PC-3 (cell line): ENCODE measurements at places on chromosomes 7 and 10.

DNA sequence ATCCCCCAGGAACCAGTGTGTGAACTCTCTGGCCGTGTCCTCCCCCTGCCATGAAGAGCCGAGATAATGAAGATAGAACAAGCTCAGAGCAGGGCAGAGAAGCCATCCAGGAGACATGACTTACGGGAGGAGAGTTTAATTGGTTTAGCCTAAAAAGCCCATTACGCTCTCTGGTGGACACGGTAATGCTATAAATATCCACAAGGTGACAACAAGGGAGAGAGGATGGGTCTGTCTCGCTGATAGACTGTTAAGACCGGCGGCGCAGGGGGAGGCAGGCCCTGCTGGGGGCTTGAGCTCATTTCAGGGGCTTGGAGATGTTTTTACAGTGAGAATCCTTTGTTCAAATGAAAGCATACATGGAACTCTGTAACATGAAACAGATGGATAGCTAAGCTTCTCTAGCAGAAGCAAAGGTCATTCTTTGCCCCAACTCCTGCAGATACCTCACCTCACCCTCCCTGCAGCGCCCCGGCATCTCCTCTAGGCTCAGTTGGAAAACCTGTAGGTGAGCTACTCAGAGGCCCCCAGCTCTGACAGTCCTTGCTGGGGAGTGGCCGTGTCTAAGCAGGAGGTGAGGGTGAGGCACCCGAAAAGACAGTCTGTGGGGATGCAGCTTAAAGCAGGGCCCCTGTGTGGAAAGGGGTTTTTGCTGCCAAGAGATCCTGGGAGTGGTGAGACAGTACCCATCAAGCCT is 40.8 kb upstream of the LOXL4 start:
- DNase-seq = no peak

- peak; percentile 85 for DNase-seq
These were observed 188.7 kb upstream of the KAT6B start for GRCh38 chr10:74637685-74638084.

- DNase-seq = no peak
These were observed 129.2 kb downstream of the ADCY1 start for GRCh38 chr7:45703373-45703821.

DNA sequence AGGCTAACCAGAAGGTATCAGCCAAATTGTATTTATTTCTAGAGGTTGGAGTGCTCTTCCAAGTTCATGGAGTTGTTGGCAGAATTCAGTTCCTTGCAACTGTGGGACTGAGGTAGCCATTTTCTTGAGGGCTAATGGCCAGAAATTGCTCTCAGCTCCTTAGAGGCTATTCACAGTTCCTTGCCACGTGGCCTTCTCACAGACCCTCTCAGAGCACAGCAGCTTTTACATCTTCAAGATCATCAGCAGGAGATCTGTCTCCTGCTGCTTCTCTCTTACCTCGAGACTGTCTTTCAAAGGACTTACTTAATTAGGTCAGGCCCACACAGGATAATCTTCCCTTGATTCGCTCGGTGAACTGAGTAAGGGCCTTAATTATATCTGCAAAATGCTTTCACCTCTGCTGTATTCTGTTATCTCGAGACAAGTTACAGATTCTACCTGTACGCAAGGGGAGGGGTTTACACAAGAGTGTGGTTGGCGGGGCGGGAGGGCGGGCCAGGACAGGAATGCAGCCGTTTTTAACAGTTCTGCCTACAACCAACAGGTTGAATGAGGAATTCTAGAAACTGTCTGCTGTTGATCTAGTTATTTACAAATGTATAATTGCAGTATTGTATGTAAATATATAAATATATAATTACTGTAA is 15.0 kb downstream of the MIOS start:
- DNase-seq = no peak

DNA sequence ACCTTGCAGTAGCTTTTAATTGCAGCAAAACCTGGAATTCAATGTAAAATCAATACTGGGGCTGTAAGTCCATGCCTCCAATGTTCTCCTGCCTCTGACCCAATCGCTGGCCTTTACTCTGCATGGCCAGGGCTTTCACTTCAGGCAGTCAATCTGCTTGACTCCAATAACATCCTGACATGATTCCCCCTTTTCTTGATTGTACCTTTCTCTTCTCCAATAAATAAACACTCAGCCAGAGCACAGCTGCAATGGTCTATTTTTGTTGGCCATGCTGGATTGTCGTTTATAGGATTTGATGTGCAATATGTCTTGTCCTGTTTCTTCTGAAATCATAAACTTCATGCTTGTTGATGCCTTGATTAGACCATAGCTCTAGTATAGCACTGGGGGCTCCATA is 97.8 kb upstream of the COL1A2 start:
- DNase-seq = no peak

- DNase-seq = no peak
These were observed 657.3 kb upstream of the PFKP start for GRCh38 chr10:2410049-2410448.

GRCh38 chr7:30474893-30475292 is 3.7 kb downstream of the NOD1 start:
- DNase-seq = no peak

DNA sequence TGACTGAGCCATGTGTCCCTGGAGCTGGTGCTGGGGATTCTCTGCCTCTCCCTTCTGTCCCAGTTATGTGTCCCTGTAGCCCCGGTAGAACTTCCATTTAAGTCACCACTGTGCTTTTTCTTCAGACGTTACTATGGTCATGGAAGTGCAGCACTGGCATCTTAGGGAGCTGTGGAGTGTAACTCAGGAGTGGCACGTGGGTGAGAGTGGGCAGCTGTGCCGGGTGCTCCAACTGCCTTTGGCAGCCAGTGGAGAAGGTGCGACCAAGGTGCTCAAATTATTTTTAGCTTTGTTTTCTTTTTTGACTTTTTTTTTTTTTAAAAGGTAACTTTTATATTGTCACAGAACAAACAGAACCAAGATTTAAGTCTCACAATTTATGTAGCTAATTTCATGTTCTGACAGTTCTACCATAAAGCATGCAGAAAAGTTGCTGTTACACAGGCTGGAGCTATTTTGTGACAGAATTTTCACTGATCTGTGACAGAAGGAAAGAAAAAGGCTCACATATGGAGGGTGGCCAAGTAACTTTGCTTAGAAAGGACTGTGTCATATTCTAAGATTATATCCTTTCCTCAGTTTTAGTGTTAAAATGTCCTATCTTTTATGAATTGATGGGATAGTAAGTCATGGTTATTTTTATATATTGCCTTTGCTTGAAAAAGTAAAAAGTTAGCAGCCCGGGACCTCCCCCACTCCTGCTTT is 73.9 kb downstream of the SH2D4B start:
- no peak for DNase-seq

GRCh38 chr7:2645274-2645868 is 13.6 kb downstream of the TTYH3 start:
- no peak for DNase-seq

DNA sequence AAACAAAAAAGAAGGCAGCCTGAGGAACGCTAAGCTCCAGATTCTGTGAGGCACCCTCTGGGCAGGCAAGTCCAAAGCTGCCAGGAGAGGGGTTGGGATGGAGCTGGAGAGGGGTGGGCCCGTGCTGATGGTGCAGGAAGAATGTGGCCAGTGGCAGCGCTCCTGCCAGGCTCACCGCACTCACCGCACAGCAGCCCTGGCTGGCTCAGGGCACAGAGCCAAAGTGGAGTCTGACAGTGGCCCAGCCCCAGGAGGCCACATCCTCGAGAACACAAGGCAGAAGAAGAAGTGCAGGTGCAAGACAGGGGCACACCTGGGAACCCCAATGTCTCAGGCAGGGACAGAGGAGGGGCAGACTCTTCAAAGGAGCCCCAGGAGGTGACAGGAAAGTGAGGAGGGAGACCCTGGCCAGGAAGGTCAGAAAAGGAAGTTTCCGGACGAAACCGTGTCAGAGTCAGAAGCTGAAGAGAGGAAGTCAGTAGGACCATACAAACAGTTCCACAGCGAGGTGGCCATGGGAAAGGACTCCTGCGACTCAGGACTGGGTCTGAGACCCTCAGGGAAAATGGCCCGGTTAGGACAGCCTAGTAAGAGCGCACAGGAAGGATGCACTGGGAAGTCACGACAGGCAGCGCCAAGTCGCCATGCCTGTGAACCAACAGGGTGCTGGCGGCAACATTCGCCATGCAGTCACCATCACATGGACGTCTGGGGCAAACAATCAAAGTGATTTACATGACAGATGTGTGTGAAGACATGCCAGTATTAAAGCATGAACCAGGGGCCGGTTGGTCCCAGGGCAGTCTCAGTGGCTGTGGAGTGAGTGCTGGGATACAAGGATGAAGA is 54.4 kb downstream of the COBL start:
- DNase-seq = no peak

- DNase-seq = no peak
These were observed 15.0 kb downstream of the TSPAN33 start for GRCh38 chr7:129159539-129159938.

DNA sequence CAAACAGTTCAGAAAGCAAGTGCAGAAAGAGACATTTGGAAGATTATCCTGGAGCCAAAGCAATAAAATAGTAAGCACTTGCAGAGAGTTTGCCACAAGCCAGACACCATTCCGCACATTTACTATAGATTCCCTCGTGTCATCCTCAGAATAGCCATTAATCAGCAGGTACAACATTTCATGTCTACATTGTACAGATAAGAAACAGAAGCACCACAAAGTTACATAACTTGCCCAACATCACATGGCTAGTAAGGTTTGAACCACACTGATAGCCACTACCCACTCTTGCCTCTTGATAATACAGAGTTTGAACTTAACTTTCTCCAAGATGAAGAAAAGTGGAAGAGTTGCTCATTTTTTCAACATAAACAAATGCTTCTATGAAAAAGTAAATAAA is 40.6 kb upstream of the GHITM start:
- no peak for DNase-seq

DNA sequence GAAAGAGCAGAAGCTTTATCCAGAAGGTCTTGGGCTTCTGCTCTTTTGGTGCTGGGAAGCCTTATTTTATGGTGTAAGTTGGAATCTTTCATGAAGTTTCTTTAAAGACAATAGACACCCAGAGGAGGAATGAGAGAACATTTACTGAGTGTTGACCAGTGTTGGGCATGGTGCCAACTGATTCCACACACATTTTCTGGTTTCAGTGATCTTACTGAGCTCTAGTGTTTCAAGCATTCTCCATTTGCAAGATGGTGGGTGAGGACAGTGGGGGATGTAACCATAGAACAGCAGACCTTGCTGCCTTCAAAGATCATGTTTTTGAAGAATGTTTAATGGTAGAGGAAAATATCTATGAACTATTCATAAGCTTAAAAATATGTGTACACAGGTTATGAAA is 114.6 kb downstream of the LRMDA start:
- no peak for DNase-seq

- DNase-seq = no peak
These were observed 128.9 kb downstream of the PLXDC2 start for GRCh38 chr10:19944911-19945663.

DNA sequence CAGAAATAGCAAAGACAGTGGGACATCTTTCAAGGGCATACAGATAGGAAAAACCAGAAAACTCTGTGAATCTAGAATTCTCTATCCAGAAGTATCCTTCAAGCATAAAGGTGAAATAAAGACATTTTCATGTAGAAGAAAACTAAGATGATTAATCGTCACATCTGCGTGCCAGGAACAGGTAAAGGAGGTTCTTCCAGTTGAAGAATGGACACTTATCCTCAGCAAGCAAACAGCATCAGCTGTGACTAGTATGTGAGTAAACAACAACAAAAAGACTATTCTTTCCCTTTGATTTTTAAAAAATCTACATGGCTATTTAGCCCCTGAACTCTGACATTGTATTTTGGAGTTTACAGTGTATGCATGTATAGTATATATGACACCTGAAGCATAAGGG is 124.9 kb downstream of the LRMDA start:
- DNase-seq = peak; percentile 94
